ENCODE measurements at places on chromosomes 3 and 15.

DNA sequence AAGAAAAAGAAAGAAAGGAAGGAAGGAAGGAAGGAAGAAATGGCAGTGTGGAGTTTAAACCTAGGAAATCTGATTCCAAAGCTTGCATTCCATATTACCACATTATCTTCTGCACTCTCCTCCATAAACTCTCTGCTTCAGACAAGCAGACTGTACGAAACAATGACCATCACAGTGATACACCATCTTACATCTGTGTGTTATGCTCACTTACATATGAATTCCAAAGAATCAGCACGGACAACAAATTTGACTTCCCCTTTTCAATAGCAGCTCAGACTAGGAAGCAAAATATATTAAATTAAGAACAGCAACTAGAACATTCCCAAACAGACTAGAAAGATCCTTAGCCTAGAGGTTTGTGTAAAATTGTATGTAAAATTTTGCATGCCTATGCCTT is 18.0 kb upstream of the PPM1L start:
- DNase-seq: no peak

- DNase-seq: no peak
Measured at GRCh38 chr3:13414040-13414729, 5.9 kb downstream of the NUP210 start.

DNA sequence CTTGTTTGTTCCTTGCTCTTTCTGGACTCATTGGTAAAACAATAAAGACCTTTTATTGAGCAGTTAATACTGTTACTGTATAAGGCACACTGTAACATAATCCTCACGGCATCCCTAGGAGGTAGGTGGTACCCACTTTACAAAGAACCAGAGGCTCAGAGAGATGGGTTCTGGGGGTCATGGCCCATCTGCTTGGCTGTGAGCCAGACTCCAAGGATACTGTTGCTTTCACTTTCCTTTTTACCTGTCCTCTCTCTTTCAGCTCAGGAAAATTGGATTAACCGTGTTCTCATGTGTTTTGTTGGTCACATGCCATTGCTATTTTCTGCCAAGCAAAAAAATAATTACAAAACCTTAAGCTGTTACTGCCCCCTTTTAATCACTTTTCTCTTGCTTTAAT is 34.8 kb upstream of the FILIP1L start:
- DNase-seq: no peak

GRCh38 chr15:43955140-43955539 is 128.3 kb downstream of the WDR76 start:
- no peak for DNase-seq

DNA sequence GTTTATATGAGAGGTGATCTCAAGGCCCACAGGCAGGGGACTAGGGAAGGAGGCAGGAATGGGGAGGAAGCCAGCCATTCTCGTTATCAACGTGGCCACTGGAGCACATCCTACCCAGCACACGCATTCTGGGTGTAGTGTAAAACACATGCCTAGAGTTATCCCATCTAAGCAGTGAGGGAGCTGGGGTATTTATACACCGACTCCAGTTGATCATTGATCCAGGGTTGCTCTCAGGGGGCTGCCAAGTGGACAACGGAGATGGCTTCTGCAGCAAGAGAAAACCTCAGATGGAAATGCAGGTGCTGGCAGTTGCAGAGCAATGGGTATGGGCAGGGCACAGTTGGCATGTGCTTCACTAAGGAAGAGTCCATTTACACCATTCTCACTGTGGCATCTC is 30.4 kb upstream of the SYNM start:
- DNase-seq: no peak

DNA sequence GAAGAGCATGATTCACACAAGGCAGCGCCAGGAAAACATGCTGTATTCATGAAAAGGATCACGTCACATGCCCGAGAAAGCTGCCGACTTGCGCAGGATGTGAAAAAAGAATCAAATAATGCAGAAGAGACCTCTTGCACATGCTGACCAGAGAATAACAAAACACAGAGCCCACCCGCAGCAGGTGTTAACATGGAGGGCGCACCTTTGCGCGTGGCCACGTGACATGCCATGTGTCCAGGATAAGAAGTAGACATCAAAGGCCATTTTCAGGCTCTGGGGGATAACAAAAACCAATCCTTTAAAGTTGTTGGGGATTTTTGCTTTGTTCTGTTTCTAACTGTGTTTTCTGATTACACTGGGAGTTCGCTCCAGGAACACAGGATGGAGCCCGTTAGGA is 1332.8 kb downstream of the ZPLD1 start:
- DNase-seq: no peak

GRCh38 chr3:193693774-193694173 is 100.8 kb downstream of the OPA1 start:
- no peak for DNase-seq

DNA sequence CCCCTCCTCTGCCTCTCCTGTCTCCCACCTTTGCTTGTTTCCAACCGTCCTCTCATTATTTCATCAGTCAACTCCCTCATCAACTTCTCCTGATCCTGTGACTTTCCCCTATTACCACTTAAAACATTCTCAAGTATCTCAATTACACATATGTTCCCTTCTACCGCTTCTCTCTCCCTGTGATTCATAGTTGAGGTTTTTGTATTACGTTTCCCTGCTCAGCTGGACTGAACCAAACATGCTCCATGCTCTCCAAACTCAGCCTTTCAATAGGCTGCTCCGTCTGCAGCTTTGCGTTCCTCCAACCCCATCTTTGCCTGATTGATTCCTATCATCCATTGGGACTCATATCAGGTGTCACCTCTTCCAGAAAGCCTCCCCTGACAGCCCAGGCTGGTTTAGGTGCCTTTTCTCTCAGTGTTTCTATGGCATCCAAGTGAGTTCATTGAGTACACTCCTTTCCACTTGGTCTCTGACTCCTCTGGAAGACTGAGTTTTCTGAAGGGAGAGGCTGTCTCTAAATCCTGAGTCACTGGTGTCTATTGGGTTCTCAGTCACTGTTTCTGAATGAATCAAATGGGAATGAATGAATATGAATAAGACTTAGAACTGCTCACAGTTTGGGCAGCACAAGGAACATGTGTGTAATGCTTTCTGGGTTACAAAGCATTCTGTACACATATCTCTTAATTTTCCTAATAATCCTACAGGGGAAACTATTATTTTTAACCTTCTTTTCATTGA is 56.4 kb downstream of the PLD1 start:
- DNase-seq: no peak

DNA sequence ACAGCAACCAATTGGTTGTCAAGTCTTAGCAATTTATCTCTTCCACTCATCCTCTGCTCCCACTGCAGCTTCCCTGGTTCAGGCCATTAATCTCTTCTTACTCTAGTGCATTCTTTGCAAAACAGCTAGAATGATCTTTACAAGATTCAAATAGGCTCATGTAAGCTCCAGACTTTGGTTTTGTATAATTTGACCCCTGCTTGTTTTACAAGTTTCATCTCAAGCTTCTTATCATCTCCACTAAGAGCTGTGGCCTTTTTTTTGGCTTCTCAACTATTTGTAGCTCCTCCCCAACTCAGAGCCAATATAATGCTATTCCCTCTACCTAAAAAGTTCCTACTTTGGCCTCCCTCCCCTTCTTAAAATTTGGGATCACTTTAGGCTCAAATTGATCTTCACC is 121.8 kb downstream of the GOLIM4 start:
- DNase-seq: no peak

GRCh38 chr3:148962513-148962912 is 28.8 kb upstream of the GYG1 start:
- DNase-seq: no peak

- no peak for DNase-seq
Measured at GRCh38 chr3:160950542-160950941, 154.6 kb downstream of the B3GALNT1 start.

DNA sequence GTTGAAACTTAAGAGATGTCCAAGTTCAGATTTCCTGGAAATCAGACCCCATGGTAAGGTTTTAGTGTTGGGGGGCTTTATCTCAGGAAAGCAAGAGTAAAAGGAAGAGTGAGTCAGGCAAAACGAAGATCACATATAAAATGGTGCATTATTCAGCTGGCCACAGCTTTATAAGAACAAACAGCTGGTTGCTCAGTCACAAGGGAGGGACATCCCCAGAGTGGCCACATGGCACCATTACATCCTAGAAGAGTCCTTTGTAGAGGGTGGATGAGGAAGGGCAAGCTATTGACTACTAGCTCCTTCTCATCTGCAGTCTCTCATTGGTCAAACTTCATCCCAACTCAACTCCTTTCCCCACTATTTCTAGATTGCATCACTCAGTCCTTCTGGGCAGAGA is 68.3 kb upstream of the COL8A1 start:
- no peak for DNase-seq
